Left lung (tissue), 14 donors: ENCODE measurements at places on chromosomes 3 and 15. TPM values are rescaled to one million over a fixed set of nuclear protein-coding genes. Genes with fewer than 3 reads are reported as not detected.

Gene KLHL24
- polyA plus RNA-seq, result 37.8 TPM

Gene GPR27
- polyA plus RNA-seq, result 2.5 TPM

Gene CCR3
- polyA plus RNA-seq, result 0.18 TPM

GRCh38 chr3:7428206-7428718 lies 567.3 kb downstream of the GRM7 start:
- DNase-seq, result no peak

GRCh38 chr3:11549580-11550140 lies 94.1 kb downstream of the VGLL4 start:
- DNase-seq, result no peak
